Eye (tissue), 1 donor: ENCODE measurements at places on chromosomes 5 and 9.
A peak's percentile ranks its signal among the peaks of the same experiment; 100 is the strongest.

DNA sequence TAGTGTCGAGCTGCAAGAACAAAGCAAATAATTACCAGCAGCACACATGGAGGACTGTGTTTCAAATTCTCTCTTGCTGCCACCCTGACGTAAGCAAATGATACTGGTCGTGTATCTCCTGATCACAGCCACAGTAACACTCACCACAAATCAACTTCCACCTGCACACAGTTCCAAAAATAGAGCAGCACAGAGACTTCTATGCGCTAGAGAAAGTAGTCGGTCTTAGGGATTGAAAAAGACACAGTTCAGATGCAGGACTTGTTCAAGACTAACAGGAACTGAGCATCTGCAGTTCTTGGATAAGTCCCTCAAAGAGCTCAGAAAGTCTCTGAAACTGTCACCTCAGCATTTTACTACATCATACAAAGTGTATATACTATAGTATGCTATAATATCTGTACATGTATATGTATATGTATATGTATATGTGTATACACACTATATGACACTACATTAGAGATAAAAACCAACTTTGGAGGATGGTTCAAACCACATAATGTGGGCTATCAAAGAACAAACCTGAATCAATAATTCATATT lies 279.0 kb downstream of the GLIS3 start:
- no peak for DNase-seq

- no peak for DNase-seq
Observed at GRCh38 chr9:138095813-138096518, 218.4 kb downstream of the CACNA1B start.

DNA sequence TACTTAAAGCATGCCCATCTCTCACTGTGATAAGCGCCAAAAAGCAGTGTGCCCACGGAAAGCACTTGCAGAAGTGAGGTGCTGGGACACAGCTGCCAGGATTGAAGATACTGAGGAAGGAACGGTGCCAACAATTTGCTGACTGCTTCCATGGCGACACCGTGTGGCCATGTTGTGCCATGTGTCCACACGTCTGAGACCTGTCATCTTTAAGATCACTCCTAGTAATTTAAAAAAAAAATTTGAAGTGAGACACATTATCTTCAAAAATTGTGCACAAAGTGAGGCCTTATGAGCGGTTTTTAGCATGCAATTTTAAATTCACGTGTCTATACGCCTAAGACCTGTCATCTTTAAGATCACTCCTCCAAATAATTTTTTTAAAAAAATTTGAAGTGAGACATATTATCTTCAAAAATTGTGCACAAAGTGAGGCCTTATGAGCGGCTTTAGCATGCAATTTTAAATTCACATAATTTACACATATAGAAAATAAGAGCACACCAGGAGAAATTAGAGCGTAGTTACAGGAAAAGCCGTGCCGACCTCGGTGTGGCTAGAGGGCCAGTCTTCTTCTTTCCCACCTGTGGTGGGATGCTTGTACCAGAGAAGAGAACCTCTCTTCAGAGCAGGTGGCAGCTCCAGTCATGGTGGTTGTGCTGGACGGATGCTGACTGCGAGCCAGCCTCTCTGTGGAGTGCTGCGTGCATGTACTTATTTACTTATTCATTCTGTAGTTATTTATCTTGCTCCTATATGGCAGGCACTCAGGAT lies 21.4 kb upstream of the FLT4 start:
- peak; percentile 75 for DNase-seq

- DNase-seq: no peak
Observed at GRCh38 chr5:122844910-122845228, 544 bp upstream of the SNX24 start.

- no peak for DNase-seq
Observed at GRCh38 chr5:39216631-39217030, 2.7 kb downstream of the FYB1 start.

DNA sequence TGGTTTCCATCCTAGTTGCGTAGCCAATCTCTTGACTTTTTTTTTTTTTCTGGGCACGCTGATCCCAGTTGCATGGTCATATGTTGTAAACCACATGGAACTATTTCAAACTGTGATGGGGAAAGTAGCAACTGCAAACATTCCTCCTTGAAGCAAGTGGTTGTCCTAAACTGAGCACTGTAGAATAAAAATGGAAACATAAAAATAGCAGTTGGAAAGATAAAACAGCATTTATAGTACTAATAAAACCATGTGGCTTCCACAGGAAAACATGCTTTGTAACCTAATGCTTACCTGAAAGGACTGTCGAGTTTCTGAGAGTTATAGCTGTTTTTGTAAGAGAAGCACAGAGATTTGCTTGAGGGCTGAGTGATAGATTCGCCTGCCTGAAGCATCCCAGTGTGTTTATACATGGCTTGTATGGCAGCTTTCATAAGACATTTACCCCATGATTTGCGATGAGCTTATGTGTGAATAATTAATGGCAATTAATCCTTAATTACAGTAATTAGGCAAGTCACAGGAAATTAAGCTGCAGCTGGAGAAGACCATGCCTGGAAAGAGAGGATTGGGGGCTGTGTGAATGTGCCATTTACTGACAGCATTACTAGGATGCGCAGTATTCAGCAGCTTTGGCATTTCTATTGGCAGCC lies 136.5 kb downstream of the PBX3 start:
- DNase-seq: no peak

- DNase-seq: peak; percentile 53
Observed at GRCh38 chr9:87701931-87702421, 23.9 kb upstream of the CTSL start.

DNA sequence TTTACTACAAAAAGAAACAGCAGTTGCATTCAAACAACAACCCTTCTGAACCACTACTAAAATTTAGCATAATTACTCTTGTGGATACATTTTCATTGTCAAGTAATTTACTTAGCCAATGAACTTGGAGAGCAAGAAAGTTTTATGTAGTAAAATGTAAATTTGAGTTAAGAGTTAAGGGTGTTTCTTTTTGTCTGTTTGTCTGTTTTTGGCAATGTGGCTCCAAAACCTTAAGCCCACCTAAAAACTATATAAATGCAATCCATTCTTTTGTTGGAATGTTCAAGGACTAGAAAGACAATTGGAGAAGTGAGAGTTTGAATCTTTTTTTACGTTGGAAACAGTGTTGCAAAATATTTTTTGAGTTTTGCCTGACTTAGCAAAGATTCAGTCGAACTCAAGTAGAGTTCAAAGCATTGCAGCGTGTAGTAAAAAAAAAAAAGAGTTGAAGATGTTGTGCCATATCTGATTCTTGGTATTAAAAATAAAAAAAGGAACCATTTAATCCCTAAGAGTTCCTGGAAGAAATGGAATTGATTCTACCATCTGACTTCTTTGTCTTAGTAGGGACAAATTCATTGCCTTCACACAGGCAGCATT lies 867 bp downstream of the SYK start:
- no peak for DNase-seq

DNA sequence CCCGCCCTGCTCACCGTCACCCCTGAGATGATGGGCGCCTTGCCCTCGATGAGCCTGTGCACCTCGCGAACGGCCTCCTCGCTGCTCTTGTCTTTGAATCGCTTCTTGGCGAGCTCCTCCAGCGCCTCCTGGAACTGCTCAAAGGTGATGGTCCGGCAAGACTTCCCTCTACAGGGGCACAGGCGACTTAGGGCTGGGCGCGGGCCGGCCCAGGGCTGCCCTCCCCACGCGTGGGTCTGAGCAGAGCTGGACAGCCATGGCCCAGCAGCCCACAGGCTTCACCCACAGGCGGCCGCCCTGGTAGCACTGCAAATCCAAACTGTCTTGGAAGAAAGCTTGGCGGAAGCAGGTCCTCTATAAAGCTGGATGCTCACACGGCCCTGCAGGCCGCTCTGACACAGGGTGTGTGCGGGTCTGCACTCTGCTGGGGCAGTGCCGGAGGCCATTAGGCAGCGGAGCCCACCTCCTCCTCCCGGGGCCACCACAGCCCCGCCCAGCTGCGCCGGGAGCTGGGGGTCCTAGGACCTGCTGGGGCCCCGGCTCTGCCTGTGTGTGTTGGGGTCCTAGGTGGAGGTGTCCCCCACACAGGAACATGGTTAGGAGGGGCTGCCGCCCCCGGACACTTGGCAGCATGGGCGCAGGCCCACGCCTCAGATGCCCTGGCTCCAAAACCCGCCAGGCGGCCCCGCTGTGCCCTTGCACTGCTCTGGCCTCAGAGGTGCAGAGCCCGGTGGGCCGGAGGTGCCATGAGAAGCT lies 27.0 kb downstream of the TPPP start:
- DNase-seq: no peak

DNA sequence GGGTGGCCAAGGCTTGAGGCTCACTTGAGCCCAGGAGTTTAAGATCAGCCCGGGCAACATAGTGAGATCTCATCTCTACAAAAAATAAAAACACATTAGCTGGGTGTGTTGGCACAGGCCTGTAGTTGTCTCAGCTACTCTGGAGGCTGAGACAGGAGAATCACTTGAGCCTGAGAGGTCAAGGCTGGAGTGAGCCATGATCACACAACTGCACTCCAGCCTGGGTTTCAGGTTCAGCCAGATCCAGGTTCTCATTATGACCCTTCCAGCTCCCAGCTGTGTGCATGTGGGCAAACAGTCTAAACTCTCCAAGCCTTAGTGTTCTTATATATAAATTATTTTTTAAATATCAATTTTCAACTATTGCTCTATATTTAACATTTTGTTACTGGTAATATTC lies 67.9 kb downstream of the ALDH7A1 start:
- no peak for DNase-seq

- no peak for DNase-seq
Observed at GRCh38 chr9:131636593-131636992, 91.3 kb downstream of the PRRT1B start.

GRCh38 chr5:32030222-32030621 lies 143.9 kb downstream of the GOLPH3 start:
- DNase-seq: no peak
